NCI-H1694 (cell line): ENCODE measurements at places on chromosomes 1 and 21.

GRCh38 chr1:7422561-7422960 lies 348.5 kb upstream of the VAMP3 start:
- DNase-seq = no peak

- DNase-seq = no peak
These were observed 33.9 kb downstream of the ABCG1 start for GRCh38 chr21:42252778-42253340.

DNA sequence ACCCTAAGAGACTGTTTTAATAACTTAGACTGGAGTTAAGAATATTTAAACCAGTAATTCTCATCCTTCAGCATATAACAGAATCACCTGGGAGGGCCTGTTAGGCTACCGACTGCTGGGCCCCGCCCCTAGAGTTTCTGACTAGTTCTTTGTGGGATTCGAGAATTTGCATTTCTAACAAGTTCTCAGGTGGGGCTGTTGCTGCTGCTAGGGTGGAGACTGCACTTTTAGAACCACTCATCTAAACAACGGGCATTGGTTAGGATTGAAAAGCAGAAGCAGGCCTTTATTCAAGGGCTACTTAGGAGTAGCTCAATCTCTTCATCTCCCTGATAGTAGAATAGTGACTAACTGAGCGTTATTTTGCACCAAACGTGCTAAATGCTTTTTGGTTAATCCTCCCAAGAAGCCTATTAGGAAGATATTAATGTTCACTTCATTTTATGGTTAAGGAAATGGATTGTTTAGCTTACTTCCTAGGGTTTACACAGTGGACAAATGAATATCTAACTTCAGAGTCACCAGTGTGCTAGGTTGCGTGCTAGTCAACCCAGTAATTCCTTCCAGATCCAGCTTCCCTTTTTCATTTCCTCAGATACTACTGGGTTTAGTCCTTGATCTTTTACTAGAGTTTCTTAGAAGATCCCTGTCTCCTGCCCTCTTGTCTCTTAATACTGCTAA lies 31.1 kb upstream of the UAP1 start:
- DNase-seq = no peak

GRCh38 chr1:4327142-4327541 lies 327.3 kb upstream of the AJAP1 start:
- no peak for DNase-seq

DNA sequence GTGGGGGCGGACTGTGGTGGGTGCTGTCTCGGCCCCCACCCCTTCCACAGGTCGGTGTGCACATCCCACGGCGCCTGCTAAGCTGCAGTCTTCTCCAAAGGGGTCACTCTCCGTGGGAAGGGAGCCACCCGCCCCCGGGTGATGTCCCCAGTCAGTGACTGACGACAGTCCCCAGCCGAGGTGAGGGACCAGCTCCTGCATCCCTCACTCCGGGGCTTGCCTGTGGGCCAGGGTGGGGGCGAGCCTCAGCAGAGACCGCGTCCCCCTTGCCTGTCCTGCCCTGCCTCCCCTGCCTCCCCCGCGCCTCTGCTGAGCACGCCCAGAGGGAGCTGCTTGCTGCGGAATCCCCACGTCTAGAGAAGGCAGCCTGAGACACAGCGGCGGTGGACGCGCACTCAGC lies 35.9 kb upstream of the PDE9A start:
- no peak for DNase-seq

- peak; percentile 33 for DNase-seq
These were observed 22.1 kb downstream of the RRP1 start for GRCh38 chr21:43811262-43812105.
